ENCODE measurements at places on chromosomes 1 and 21. TPM values are rescaled to one million over a fixed set of nuclear protein-coding genes. Genes with fewer than 3 reads are reported as not detected.

DNA sequence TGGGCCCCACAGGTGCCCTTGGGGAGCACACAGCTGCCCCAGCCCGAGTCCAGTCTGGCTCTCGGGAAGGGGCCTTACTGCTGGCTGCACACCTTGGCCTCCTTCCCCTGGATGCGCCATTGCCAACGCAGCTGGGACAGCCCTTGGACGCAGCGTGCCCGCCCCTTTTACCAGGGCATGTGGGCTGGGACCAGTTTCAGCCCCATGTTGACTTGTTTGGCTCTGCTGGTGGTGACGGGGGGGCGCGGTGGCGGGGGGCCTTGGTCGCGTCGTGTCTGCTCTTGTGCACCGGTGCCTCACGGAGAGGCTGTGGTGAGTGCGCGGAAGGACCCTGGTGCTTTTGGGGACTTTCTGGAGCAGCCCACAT, 19.6 kb downstream of the SKI start:
- no peak for DNase-seq

The USH2A gene
- total RNA-seq = not detected

GRCh38 chr1:92756537-92756936, 28.4 kb downstream of the EVI5 start:
- DNase-seq = no peak

GRCh38 chr1:158118713-158119402, 61.8 kb upstream of the CD1D start:
- DNase-seq = no peak

The CYYR1 gene
- not detected for total RNA-seq

- DNase-seq = peak; percentile 96
Measured at GRCh38 chr1:182143154-182143657, 81.7 kb upstream of the ZNF648 start.

DNA sequence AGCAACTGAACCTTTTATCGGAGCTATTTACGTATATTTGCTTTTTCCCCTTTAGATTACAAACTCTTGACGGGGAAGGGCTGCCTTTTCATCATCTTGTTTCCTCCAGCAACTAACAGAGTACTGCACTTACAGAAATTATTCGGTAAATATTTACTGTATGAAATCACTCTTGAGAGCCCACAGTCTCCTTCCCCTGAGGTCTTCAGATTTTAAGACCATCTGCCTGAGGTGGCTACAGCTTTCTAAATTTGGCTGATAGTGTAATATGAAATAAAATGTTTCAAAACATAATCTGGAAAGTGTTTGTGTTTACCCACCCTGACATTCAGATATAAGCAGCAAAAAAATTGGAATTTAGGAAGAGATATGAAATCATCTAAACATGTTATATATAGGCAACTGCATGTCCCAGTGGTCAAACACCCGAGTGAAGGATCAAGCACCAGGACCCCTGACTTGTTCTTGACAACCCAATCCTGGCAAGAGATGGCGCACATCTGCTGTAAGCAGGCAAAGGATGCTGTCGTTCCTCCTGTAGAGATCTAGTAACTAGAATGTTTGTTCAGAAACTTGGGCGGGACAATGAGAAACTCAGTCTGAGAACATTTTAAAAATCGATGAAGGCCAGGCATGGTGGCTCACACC, 60.9 kb downstream of the SIPA1L2 start:
- DNase-seq = no peak

Measured in activated CD4-positive, alpha-beta T cell treated with anti-CD3 and anti-CD28 coated beads, Interleukin-2, amount 10 ng/mL, durations not matched to agents 24 days and 14 days (primary cell).